Activated T-cell treated with anti-CD3 and anti-CD28 coated beads for 48 hours (primary cell): ENCODE measurements at places on chromosomes 6 and 20.

DNA sequence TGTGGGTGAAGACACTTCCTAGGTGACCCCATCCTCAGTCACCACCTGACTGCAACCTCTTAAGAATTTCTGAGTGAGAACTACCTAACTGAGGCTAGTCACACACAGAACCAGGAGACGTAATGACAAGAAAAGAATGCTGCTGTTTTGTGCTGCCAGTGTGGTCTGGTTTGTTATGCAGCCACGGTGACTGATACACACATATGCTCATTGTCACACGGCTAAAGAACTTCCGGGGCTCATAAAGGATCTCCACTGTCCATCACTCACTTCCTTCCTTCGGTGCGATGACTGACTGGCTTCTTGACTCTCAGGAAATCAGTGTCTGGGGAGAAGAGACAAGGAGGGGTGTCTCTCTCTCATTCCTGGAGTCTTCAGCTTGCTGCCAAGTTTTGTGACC is 88.0 kb downstream of the SLC24A3 start:
- no peak for DNase-seq

- no peak for DNase-seq
Observed at GRCh38 chr20:44126445-44126844, 60.5 kb downstream of the JPH2 start.

DNA sequence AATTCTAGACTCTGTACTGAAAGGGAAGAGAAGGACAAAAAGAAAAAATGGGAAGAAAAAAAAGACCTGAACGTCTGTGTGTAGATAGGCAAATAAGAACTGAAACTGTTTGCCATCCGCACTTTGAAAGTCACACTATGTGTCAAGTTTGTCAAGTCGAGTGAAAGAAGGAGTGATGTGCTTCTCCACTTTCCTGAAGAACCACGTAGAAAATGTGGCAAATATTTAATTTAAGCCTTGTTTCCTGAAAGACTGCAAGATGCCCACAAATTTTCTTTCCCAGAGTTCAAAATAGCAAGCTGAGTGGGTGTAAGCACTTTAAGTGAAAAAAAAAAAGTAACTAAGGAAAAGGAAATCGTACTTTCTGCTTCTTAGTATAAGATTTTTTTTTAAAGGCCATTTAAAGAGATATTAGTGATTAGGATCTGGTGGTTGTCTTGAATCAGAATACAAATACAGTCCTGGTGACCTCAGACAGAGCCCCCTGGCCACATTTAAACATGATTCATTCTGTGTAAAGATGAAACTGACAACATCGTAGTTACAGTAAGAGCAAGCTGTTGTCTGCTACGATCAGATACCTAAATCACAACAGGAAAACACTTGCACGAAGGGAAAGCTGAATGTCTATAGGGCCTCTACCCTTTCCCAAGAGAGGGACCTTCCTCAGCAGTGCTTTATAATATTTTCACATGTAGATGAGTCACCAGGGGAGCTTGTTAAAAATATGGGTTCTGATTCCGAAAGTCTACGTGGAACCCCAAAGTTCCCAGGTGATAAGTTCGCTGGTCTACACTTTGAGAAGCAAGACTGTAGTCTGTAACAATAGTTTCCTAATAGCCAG is 102.3 kb downstream of the HIVEP2 start:
- no peak for DNase-seq

DNA sequence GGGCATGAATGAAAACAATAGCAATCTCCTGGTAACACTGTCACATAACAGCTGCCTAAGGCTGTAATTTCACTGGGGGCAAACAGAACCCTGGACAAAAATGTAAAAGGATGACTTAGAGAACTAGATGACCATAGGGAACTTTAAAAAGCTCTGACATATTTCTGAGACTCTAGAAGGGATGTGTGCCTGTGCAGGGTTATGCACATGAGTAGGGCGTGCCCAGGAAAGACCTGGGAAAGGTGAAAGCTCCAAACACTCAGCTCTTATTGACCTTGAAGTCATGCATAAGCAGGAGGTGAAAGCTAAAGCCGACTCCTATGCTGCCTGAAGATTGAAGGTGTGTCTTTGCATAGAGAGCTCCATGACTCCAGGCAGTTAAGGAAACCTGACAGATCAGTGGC is 118.4 kb upstream of the BTBD3 start:
- DNase-seq: no peak

DNA sequence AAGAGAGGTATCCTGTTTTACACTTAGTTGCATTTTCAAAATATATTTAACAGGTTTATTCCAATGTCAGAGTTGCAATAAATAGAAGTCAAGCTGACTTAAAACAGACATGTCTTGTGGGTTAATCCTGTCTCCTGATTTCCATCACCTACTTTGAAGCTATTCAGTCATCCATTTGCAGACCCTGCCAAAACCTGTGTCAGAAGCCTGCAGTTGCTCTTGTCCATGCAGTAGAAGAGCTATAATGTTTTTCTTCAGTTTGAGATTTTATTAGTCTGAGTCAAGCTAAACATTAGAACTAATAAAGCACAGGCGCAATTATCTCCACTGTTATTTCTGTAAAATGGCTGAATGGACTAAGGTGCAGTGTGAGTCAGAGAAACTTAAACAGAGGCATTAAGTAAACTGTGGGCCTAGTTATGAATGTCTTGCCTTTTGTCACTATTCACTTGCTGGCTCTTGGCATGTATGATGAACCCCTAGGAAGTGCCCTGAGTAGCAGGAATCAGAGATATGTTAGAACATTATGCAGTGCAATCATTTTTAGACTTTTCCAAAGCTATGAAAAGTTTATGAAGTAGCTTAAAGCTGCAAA is 11.0 kb upstream of the HDGFL1 start:
- no peak for DNase-seq

GRCh38 chr20:47318586-47319516 is 37.6 kb downstream of the ZMYND8 start:
- DNase-seq: no peak

- DNase-seq: no peak
Observed at GRCh38 chr6:159693894-159694545, 979 bp upstream of the SOD2 start.

DNA sequence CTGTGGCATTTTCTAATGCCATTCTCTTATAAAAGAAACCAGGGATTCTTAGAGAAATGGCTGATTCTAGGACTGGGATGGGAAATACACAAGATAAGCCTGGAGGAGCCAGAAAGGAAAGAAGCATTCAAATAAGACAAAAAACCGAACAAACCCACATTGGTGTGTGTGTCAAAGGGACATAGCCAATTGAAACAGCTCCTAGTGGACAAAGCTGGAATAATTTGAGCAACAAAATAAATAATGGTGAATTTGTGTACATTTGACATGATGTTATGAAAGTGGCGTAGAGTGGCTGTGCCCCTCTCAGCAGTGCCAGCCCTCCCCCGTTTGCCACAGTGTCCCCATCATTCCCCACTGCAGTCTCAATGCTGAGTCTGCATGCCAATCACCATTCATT is 55.5 kb downstream of the B3GAT2 start:
- no peak for DNase-seq

DNA sequence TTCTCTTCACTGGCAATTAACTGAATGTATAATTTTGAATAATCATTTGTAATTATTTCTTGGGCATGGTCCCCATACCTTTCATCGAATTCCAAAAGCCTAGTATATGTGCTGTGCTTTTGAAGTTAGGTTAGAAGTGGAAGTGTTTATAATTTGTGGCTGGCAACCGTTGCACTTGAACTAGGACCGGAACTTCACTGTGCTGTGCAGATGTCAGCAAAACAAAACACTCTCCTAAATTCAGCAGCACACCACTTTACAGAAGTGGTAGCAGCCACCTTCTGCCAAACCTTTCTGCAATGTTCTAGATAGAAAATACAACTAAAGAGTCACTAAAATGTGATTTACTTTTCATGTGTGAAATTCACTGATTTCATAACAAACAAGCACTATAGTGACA is 111.9 kb downstream of the FAM83B start:
- DNase-seq: no peak

- DNase-seq: no peak
Observed at GRCh38 chr6:133645966-133646740, 242.8 kb upstream of the TCF21 start.

GRCh38 chr6:25088513-25088912 is 152.8 kb upstream of the RIPOR2 start:
- DNase-seq: no peak

GRCh38 chr6:169981969-169982368 is 230.5 kb downstream of the ERMARD start:
- no peak for DNase-seq

GRCh38 chr20:58795923-58796245 is 54.8 kb downstream of the GNAS-AS1 start:
- no peak for DNase-seq

DNA sequence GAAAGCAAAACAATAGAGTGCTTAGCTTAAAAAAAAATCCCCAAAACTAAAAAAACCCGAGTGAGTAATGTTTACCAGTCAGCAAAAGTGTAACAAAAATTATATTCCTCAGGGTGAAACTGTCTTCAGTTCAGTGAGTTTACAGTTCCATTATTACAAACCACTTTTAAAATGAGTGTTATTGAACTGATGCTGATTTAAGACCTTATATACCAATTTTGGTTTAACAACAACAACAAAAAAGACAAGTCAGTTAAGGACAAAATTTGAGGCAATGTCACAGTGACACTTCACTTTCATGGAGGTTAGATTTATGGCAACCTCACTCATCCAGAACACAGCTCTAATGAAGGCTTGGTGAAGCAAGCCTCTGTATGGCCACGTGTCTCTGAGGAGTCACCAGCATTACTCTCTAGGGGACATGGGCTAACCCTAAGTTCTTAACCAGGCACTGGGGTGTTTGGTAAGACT is 630.8 kb downstream of the PHF3 start:
- DNase-seq: no peak

DNA sequence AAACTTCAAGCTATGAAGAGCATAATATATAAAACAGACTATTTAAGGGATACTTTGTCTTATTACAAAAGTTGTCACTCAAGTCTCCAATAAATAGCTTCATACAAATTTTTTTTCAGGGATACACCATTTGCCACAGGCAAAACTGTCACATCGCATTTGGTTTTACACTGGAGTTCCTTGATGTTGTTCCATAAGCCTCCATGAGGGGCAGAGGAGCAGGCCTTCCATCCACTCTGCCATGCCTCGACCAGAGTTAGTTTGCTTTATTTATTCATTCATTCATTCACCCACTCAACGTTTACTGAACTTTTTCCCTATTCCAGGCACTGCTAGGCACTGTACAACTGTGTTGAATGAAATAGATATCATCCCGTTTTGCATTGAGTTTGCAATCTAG is 246.6 kb downstream of the PHF3 start:
- no peak for DNase-seq

DNA sequence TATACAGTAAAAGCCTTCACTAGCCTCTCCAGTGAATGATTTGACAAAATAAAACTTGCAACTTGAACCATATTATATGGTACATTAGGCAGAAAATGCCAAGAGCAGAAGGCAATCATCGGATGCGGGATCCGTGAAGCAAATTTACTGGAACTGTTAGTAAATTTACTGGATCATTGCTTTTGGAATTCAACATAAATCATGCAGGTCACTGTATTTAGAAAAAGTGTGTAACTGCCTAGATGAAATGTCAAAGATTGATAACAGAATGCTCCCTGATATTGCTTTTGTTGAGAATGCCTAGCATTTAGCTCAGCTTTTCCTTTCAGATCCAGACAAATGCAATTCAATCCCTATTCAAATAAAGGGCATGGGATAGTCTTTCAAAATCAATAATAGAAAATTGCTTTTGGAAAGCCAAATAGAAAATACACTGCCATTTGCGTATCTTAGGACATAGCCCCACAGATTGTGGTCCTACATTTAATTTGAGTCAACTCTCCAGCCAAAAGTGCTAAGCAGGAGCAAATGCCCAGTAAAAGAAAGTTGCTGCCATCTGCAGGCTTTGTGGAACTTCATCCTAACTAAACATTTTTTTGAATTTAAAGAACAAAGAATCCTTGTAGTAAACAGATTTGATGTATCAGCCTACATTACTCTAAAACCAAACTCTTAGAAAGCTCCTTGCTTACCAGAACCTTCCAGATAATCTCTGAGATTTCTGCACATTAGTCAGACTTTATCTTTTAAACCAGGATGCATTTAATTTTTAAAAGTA is 109.5 kb upstream of the HSF2 start:
- no peak for DNase-seq

DNA sequence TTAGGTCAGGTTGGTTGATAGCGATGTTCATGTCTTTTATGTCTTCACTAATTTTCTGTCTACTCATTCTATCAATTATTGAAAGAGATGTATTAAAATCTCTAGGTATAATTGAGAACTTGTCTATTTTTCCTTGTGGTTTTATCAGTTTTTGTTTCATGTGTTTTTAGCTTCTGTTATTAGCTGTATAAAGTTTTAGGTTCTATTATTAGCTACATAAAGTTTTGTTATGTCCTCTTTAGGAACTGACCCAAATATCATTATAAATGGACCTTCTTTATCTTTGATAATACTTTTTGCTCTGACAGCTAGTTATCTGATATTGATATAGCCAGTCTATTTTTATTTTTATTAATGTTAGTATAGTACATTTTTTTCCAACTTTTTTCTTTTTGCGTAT is 92.4 kb upstream of the TMEM170B start:
- no peak for DNase-seq

DNA sequence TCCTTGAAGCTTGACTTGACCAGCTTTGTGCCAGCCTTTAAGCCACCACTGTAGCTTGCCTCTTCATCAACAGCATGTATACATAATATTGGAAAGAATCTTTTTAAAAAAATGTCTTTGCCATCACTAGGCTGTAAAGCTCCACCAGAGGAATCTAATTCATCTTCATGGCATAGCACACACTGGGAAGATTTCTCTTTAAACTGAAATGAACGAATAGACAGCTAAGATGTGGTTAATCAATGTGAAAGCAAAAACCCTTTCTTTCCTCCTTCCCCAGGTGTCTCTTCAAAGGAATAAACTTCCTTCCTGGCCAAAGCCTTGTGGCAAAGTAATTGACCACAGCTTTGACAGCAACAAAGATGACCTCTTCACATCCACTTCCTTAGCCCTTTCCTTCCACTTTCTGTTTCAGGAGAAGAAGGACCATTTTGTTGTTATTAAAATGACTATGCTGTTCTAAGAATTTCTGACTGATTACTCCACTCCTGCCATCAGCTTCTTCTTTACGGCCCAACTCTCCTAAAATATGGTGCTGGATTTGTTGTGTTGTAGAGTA is 428.7 kb upstream of the SOX4 start:
- no peak for DNase-seq
